Hypothalamus (tissue), 51 donors: ENCODE measurements at places on chromosomes 2 and 18.

- DNase-seq = no peak
Measured at GRCh38 chr2:209721497-209721896, 50.1 kb upstream of the UNC80 start.

DNA sequence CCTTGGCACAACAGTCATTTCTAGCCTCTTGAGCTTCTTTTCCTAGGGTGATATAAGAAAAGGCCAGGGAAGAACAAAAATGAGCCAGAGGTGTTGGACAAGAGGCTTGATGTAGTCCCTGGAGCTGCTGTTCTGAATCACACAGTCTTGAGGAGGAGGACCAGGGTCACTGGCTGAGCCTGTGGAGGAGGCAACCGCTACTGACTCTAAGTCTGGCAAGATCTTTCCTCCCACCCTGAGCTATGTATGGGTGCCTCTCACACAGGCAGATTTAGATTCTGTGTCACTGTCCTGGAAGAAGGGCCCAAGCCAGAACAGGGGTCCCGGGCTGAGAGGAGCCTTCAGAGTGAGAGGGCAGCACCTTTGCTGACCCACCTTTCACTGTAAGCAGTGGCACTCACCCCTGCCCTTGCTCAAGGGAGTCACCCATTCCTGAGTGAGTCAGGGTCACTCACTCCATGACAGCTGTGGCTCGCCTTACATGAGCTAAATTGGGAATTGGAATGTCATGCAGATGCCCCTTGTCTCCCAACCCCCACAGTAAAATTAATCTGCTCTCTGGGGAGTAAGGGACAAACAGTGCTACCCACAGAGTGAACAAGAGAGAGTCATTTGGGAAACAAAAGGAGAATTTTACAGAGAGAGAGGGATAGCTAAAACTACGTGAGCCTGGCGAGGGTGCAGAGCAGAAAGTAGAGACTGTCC is at the start of gene TRIM54:
Gene TRIM54 (plus strand): TSS at position 575 of the 705 bp plus-strand sequence. CDS start 303 bp downstream, outside the sequence.
- DNase-seq = no peak

DNA sequence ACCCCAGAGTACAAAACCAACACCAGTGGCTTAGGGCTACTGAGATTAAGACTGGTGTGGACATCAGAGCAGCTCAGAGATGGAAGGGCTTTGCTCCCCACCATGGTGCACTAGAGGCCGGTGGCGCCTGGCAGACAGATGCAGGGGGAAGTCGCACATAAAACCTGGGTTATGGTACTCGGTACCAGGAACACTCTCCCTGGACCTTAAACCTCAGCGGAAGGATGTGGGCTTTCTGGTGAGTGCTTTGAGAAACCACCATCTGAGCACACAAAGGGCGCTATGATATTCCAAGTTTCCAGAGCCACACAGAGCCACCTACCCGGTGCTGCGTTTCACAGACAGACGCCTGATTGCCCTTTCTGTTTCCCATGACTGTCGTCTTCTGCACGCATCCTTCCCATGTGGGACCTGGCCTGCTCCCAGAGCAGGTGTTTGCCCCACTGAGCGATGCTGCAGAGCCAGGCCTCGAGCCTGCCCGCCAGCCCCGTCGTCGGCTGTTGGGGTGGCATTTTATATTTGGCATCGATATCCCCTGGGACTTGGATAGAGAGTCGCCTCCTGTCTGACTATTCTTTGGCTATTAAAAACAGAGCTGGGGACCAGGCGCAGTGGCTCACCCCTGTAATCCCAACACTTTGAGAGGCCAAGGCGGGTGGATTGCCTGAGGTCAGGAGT is 89.5 kb upstream of the ODC1 start:
- DNase-seq = no peak

GRCh38 chr2:161382747-161383146 is 33.4 kb upstream of the TBR1 start:
- no peak for DNase-seq

DNA sequence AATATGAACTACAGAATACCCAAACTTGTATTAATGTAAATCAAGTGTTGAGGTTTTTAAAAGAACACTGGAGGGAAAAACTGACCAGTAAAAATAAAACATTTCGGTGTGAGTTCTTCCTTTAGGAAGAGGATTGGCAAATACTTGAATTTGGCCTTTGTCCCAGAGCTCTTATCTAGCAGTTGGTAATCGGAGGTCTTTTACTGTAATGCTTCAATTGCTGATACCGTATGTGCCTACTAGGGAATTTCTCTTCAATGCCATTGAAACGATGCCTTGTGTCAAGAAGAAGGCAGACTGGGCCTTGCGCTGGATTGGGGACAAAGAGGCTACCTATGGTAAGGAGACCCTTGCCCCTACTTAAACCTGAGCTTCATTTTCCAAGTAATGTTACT is 4.1 kb downstream of the RRM2 start:
- DNase-seq = no peak
